ENCODE measurements at places on chromosomes 6 and 20. TPM values are rescaled to one million over a fixed set of nuclear protein-coding genes. Genes with fewer than 3 reads are reported as not detected.

- DNase-seq: no peak
Measured at GRCh38 chr6:128033156-128033555, 132.3 kb upstream of the THEMIS start.

GRCh38 chr20:47139934-47140535 lies 216.5 kb downstream of the ZMYND8 start:
- no peak for DNase-seq

DNA sequence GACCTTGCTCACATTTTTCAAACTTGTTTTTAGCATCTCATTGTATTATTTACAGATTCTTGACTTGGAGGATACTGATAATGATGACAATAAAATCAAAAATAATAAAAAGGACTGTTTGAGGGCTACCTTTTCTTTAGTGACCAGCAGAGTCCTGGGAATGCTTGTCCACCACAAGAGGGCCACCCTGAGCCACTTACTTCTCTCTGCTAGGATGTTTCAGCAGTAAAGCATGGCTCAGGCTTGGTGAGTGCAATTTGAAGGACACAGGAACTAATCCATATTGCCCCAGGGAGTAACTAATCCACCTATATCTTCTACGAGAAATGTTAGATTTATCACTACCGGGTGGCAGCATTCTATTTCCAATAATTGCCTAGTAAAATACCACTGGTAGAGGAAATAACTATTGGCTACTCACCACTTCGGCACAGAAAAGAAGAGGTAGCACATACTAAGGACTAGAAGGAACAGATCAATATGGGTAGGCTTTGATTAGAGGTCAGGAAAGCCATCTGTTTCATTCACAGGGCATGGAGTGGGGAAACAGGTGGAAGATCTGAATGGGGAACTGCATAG lies 5.8 kb upstream of the KIAA0408 start:
- DNase-seq: no peak

DNA sequence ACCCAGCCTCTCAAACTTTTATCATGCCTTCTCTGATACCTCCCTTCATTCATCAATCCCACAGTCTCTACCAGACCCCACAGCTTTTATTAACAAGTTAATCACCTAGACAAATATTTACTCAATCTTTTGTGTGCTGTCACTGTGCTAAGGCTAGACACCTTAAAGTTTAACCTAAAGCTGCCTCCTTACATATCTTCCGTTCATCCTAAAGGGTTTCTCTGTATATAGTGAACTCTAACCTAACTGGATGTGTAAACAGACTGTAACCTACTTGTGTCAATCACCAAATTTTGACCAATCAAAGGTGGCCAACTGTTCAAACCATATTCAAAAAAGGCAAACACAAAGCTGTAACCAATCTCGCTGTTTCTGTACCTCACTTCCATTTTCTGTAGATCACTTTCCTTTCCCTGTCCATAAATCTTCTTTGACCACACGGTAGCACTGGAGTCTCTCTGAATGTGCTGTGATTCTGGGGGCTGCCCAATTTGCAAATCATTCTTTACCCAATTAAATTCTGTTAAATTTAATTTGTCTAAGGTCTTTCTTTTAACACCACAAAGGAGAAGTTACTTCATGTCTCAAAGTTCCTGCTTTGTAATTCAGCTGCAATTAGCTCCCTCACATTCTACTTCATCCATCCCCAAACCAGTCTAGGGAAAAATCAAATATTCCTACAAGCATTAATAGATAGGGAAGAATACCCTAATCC lies 72.5 kb downstream of the ARHGAP18 start:
- no peak for DNase-seq

GRCh38 chr6:11854408-11855165 lies 76.0 kb upstream of the ADTRP start:
- no peak for DNase-seq

- DNase-seq: no peak
Measured at GRCh38 chr6:128327890-128328289, 192.5 kb downstream of the PTPRK start.

The CRISP2 gene
- total RNA-seq: 0.82 TPM

The RAB44 gene
- not detected for total RNA-seq

The C6orf141 gene
- total RNA-seq: 4.9 TPM

The RGS17 gene
- total RNA-seq: 112 TPM

GRCh38 chr20:58973866-58974265 lies 7.2 kb upstream of the NELFCD start:
- no peak for DNase-seq

The MYLIP gene
- total RNA-seq: 45.7 TPM

GRCh38 chr6:153947808-153948447 lies 91.1 kb upstream of the OPRM1 start:
- DNase-seq: no peak

The NMBR gene
- 4.9 TPM for total RNA-seq

GRCh38 chr20:11266571-11266970 lies 592.8 kb upstream of the JAG1 start:
- DNase-seq: no peak

DNA sequence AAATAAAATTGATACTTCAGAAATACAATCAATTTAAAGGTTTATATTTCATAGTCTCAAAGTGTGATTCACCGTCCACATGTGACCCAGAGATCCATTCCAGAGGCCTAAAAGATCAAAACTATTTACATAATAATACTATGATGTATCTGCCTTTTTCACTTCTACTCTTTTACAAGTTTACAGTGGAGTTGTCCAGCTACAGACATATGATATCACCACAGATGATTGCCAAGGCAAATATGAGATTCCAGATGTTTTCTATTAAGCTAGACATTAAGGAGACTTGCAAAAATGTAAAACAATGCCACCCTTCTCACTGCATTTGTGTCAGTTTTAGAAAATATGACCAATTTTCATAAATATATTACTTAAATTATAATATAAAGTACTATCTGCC lies 443.7 kb downstream of the GJA1 start:
- DNase-seq: no peak

GRCh38 chr6:167951781-167952511 lies 45.5 kb upstream of the KIF25 start:
- DNase-seq: no peak

The GJA1 gene
- total RNA-seq: 91.3 TPM

The HLA-F gene
- 0.82 TPM for total RNA-seq

GRCh38 chr20:50395251-50395729 lies 114.9 kb upstream of the PTPN1 start:
- no peak for DNase-seq

The ZKSCAN8 gene
- total RNA-seq: 15.9 TPM

GRCh38 chr6:37557645-37558114 lies 58.0 kb upstream of the CCDC167 start:
- DNase-seq: no peak

- DNase-seq: no peak
Measured at GRCh38 chr6:86952991-86953390, 15.7 kb downstream of the HTR1E start.

DNA sequence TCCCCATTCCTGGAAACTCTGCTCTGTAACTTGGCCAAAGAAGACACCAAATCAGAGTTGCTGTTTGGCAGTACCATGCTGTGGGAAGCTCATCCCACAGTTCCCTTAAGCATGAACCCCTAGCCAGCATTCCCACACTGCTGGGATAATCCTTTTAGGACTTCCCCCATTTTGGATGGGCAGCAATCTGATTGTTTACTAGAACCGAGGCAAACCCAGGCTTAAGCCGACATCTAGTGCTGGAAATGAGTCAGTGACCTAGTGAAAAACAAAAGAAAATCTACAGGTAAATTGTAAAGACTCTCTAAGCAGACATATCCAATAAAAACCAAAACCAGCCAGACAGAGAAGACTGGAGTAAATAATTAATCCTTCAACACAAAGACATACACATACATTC lies 5.2 kb downstream of the DNAH8 start:
- no peak for DNase-seq

Data from frontal cortex (tissue), 4 donors.